ENCODE measurements at places on chromosomes 7 and 10. TPM values are rescaled to one million over a fixed set of nuclear protein-coding genes. Genes with fewer than 3 reads are reported as not detected.

- no peak for DNase-seq
Observed at GRCh38 chr10:4650582-4650981, 175.4 kb upstream of the AKR1E2 start.

- DNase-seq, result peak; percentile 43
Observed at GRCh38 chr7:158549616-158550393, 37.8 kb downstream of the PTPRN2 start.

DNA sequence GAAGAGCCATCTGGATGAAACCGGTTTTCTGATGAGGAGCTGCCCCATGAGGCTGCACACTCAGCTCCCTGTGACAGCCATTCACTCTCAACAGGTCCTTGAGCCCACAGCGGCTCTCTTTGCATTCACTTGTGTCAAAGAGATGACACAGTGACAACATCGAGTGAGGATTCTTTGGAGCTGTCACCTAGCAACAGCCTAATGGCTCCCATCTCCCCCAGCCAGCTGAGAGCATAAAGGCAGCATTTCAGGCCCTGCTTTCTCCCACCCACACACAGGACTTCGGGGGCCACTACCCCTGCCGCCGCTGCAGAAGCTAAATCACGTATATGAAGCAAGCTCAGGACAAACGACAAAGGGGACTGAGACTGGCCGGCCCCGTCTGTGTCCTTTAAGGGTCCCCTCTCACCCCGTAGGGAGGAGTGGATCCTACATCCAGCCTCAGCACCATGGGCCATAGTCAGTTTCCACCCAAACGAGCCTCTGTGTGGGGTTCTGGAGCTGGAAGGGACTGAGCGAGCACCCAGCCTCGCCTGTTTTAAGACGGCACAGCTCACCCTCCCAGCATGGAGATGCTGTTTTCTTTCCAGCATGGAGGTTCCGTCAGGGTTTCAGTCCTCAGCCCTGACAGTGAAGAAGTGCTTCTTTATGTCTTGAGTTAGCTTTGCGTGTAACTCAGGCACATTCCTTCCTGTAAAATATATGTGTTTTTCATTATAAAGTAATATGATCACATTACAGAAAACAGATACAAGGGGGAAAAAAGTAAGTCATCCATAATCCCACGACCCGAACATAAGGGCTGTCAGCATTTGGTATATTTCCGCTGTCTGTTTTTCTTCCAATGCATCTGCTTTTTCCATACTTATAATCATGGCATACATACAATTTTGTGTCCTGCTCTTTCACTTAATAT is 4.9 kb downstream of the CPA4 start:
- peak; percentile 45 for DNase-seq

IQUB gene
- polyA plus RNA-seq, result 6.3 TPM

INA gene
- polyA plus RNA-seq, result 1.2 TPM
